IMR-90 (cell line): ENCODE measurements at places on chromosomes 13 and 19. TPM values are rescaled to one million over a fixed set of nuclear protein-coding genes. Genes with fewer than 3 reads are reported as not detected.

The ZFP30 gene
- 10.2 and 13.9 TPM in 2 replicates for total RNA-seq

The PPAN gene
- total RNA-seq, result 24.0 and 30.3 TPM in 2 replicates

The RFPL4A gene
- not detected in 2 replicates for total RNA-seq

The OR7G3 gene
- total RNA-seq, result not detected in 2 replicates

The CEACAM5 gene
- total RNA-seq, result not detected in 2 replicates

The RETN gene
- total RNA-seq, result not detected in 2 replicates

GRCh38 chr19:18674616-18675015, 8.9 kb upstream of the CRTC1 start:
- H3K4me1 ChIP-seq, result peaks cover 18% of the 10 kb centered on the region
- DNase-seq, result peak; percentile 14
- H3K27me3 ChIP-seq, result no peaks in the 10 kb centered on the region
- H3K36me3 ChIP-seq, result no peaks in the 10 kb centered on the region
- no peak overlapping the region for H3K27ac ChIP-seq
- no peak overlapping the region for H3K4me3 ChIP-seq

GRCh38 chr13:76472916-76473315, 413.3 kb downstream of the KCTD12 start:
- no peak overlapping the region for H3K4me3 ChIP-seq
- no peak for DNase-seq
- peaks cover 18% of the 10 kb centered on the region for H3K27me3 ChIP-seq
- no peak overlapping the region for H3K27ac ChIP-seq
- no peaks in the 10 kb centered on the region; the same call in 1 of the 2 replicates for H3K4me1 ChIP-seq
- no peaks in the 10 kb centered on the region for H3K36me3 ChIP-seq

- DNase-seq, result peak; percentile 44
- H3K27ac ChIP-seq, result no peak overlapping the region
- peaks cover 18% of the 10 kb centered on the region for H3K27me3 ChIP-seq
- H3K4me1 ChIP-seq, result no peaks in the 10 kb centered on the region
Observed at GRCh38 chr19:19224852-19225494, 13.2 kb downstream of the NCAN start.

DNA sequence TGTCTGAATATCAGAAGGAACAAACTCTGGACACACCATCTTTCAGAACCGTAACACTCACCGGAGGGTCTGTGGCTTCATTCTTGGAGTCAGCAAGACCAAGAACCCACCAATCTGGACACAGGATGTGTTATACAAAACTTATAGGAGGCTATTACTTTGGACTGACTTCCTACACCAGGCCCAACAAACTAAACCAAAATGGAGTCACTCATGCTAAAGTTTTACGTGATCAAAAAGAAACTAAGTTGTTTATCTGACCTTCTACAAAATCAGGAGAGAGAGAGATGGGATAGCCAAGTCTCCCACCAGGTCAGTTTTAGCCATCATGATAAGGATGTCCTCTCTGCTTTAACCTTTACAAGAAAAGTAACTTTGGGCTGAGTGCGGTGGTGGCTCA, 3.2 kb upstream of the RAB11B start:
- H3K36me3 ChIP-seq, result no peaks in the 10 kb centered on the region
- H3K27me3 ChIP-seq, result no peaks in the 10 kb centered on the region
- H3K4me3 ChIP-seq, result no peak overlapping the region

GRCh38 chr13:30696278-30697176, 38.8 kb upstream of the ALOX5AP start:
- peak; percentile 36 for DNase-seq
- H3K4me1 ChIP-seq, result peaks cover 25% of the 10 kb centered on the region
- no peaks in the 10 kb centered on the region for H3K27me3 ChIP-seq

- no peak overlapping the region for H3K27ac ChIP-seq
- H3K4me3 ChIP-seq, result no peak overlapping the region
- H3K27me3 ChIP-seq, result no peaks in the 10 kb centered on the region
Observed at GRCh38 chr19:10138879-10139795, 19.4 kb upstream of the EIF3G start.

DNA sequence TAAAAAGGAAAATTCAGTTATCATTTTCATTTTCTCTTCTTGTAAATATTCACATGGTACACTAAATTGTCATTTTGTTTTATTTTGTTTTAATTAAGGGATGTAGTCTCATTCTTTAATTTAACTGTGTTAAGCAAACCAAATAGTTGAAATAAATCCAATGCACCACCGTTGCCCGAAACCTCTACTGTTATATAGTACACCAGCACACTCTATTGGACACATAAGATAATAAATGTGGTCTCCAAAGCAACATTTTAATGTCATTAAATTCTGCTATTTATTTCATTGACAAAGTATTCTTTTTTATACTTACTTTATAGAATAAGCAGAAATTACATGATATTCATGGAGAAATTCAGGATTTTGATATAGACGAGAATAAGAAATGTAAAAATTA, 156.4 kb upstream of the FREM2 start:
- H3K27ac ChIP-seq, result no peak overlapping the region
- H3K4me3 ChIP-seq, result no peak overlapping the region
- no peaks in the 10 kb centered on the region for H3K4me1 ChIP-seq

DNA sequence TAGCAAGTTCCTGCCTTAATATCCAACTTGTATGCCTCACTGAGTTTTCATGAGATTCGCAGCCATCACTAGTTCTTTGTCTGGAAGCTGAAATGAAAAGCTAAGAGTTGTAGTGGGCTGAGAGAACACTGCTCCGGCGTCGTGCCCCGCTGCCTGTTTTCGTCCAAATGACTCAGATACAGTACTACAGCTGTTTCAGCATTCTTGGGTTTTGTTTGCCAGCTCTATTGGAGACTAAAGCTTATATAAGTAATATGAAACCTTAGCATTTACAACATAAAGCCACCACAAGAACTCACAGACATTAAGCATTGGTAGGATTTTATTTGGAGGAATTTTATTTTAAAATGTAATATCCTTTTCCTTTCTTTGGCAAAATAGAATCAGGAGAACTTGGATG, 299.7 kb downstream of the DLEU7 start:
- DNase-seq, result peak; percentile 91
- H3K27me3 ChIP-seq, result no peaks in the 10 kb centered on the region; the same call in 1 of the 2 replicates
- H3K36me3 ChIP-seq, result no peaks in the 10 kb centered on the region
- no peaks in the 10 kb centered on the region; the same call in 1 of the 2 replicates for H3K4me1 ChIP-seq
- H3K4me3 ChIP-seq, result no peak overlapping the region
- no peak overlapping the region; the same call in 1 of the 2 replicates for H3K27ac ChIP-seq

- no peak overlapping the region for H3K4me3 ChIP-seq
- H3K27me3 ChIP-seq, result no peaks in the 10 kb centered on the region
- H3K27ac ChIP-seq, result no peak overlapping the region
- DNase-seq, result peak; percentile 3
Observed at GRCh38 chr13:59946944-59947343, 216.8 kb downstream of the DIAPH3 start.

GRCh38 chr13:50685491-50685890, 158.0 kb downstream of the DLEU7 start:
- H3K36me3 ChIP-seq, result no peaks in the 10 kb centered on the region
- no peaks in the 10 kb centered on the region for H3K4me1 ChIP-seq
- DNase-seq, result no peak
- no peak overlapping the region for H3K27ac ChIP-seq
- H3K4me3 ChIP-seq, result no peak overlapping the region
